ENCODE measurements at places on chromosomes 4 and X.

GRCh38 chr4:158811704-158812103, 42.9 kb downstream of the FNIP2 start:
- DNase-seq = no peak

- peak; percentile 17 for DNase-seq
These were observed 776 bp downstream of the PABPC4L start for GRCh38 chr4:134200811-134201215.

DNA sequence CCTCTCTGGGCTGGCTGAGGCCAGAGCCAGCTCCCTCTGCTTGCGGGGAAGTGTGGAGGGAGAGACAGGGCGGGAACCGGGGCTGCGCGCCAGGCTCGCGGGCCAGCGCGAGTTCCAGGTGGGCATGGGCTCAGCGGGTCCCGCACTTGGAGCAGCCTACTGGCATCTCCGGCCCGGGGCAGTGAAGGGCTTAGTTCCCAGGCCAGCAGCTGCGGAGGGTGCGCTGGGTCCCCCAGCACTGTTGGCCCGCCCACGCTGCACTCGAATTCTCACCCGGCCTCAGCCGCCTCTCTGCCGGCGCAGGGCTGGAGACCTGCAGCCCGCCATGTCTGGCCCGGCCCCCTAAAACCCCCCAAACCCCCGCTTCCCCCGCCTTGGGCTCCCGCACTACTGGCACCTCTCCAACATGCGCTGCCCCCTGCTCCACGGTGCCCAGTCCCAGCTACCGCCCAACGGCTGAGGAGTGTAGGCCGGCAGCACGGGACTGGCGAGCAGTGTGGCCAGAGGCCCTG, 33.8 kb upstream of the FAT4 start:
- no peak for DNase-seq

DNA sequence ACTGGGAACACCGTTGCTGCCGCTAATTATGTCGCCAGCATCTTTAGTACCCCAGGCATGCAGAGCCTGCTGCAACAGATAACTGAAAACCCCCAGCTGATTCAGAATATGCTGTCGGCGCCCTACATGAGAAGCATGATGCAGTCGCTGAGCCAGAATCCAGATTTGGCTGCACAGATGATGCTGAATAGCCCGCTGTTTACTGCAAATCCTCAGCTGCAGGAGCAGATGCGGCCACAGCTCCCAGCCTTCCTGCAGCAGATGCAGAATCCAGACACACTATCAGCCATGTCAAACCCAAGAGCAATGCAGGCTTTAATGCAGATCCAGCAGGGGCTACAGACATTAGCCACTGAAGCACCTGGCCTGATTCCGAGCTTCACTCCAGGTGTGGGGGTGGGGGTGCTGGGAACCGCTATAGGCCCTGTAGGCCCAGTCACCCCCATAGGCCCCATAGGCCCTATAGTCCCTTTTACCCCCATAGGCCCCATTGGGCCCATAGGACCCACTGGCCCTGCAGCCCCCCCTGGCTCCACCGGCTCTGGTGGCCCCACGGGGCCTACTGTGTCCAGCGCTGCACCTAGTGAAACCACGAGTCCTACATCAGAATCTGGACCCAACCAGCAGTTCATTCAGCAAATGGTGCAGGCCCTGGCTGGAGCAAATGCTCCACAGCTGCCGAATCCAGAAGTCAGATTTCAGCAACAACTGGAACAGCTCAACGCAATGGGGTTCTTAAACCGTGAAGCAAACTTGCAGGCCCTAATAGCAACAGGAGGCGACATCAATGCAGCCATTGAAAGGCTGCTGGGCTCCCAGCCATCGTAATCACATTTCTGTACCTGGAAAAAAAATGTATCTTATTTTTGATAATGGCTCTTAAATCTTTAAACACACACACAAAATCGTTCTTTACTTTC, 1.8 kb downstream of the UBQLN2 start:
- peak; percentile 3 for DNase-seq

DNA sequence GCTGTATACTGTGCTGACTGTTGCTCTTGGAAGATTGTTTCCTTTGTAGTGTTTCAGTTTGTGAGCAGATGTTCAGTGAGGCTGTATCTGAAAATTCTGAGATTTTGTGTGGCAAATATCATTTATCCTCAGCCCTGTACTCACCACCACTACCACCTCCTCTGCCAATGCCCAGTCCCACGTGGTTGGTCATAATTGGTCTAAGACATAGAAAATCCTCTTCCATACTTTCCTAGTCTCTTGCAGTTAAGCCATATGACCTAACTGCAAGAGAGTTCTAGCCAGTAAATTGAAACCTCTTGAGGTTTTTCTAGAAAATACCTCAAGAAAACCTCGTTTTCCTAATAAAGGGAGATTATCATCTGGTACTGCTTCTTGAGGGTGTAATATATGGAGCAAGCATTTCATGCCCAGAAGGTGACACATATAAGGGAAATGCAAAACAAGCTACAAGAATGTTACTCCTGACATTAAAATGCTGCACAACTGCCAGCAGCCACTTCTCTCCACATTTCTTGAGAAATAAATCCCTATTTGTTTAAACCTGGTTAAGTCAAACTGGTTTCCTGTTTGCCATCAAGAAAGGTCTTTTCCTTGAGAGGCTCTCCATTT, 32.8 kb downstream of the ABCE1 start:
- DNase-seq = peak; percentile 92

GRCh38 chrX:24175276-24175675, 25.7 kb downstream of the ZFX start:
- no peak for DNase-seq

GRCh38 chrX:10938365-10938923, 172.7 kb upstream of the HCCS start:
- no peak for DNase-seq

DNA sequence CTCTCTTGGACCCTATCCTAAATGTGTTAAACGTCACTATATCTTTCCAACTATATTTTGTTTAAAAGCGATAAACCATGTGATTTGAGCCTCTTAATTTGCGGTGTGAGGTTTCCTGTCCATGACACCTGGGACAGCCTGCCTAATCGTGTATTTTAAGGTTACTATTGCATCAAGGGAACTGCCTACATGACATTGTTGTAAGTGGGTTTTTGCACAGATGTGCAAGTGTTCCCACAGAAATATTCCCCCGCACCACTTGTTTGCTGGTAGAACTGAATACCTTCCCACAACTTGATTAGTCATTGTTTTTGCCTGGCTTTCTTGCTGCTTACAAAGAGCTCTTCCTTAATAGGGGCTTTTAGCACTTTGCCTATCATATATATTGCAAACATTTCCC, 5.1 kb upstream of the FAM184B start:
- no peak for DNase-seq

DNA sequence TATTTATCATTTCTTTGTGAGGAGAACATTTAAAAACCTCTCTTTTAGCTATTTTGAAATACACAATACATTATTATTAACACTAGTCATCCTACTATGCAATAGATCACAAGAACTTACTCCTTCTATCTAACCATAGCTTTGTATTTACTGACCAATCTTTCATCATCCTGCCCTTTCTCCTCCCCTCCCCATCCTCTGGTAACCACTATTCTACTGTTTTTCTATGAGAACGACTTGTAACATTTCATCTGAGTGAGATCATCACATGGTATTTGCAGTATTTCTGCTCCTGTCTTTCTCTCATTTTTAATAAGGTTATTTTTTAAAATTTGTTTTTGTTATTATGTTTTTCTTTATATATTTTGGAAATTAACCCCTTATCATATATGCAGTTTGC, 331.8 kb downstream of the TEX13C start:
- peak; percentile 71 for DNase-seq

- peak; percentile 45 for DNase-seq
These were observed 13.7 kb upstream of the PIGA start for GRCh38 chrX:15349046-15349445.

DNA sequence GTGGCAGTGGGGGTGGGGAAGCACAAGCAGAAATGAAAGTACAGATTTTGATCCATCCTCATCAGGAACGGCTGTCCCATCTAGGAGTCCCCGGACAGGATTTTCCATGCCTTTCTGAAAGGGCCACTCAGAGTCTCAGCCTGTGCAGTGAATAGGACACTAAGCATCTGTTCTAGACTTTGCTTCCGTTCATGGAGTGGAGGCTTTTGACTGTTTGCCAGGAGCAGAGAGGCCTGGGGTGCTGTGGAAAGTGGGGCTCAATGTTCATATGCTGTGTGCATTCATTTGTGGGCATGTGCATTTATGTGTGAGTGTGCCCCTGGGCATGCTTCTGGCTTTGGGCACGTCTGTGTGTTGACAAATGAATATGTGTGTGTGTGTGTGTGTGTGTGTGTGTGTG, 25.6 kb upstream of the MAMLD1 start:
- DNase-seq = no peak

GRCh38 chrX:151042842-151043241, 59.7 kb downstream of the HMGB3 start:
- DNase-seq = no peak

GRCh38 chrX:64894454-64895038, 81.7 kb downstream of the ZC4H2 start:
- no peak for DNase-seq

- no peak for DNase-seq
These were observed 268.7 kb downstream of the NR3C2 start for GRCh38 chr4:148173397-148174017.

GRCh38 chr4:100754751-100755150, 236.9 kb upstream of the EMCN start:
- DNase-seq = no peak

DNA sequence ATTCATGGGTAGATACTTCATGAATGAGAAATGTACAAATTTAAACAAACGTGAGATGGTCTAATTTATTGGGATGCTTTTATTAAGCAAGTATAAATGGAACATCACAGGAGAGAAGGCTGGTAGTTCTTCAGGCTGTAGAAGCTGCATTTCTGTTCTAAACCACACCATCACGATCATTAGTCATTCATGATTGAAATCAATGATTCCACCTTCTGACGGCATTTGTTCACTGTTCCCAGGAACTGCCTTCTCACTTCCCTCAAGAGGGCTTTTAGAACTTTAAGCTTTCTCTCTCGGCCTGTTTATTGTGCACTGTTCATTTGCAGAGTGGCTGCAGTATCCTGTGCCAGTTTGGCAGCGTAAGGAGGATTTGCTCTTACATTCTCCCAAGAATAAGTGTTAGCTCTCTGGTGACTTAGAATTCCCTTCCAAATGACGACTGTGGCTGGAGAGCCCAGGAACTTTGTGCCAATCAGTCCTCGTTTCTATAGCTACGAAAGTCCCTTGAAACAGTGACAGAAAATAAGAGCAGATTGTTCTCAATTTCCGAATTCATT, 54.7 kb downstream of the MFAP3L start:
- DNase-seq = peak; percentile 21

DNA sequence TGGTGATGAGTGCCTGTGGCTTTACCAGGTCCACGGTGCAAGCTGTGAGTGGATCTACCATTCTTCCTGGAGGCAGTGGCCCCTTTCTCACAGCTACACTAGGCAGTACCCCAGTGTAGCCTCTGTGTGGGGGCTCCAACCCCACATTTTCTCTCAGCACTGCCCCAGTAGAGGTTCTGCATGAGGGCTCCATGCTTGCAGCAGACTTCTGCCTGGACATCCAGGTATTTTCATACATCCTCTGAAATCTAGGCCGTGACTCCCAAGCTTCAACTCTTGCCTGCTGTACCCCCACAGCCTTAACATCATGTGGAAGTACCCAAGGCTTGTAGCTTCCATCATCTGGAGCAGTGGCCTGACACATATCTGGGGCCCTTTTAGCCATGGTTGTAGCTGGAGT, 90.1 kb downstream of the SH3BGRL start:
- no peak for DNase-seq

GRCh38 chrX:71623714-71624113, 5.4 kb upstream of the CXCR3 start:
- no peak for DNase-seq

DNA sequence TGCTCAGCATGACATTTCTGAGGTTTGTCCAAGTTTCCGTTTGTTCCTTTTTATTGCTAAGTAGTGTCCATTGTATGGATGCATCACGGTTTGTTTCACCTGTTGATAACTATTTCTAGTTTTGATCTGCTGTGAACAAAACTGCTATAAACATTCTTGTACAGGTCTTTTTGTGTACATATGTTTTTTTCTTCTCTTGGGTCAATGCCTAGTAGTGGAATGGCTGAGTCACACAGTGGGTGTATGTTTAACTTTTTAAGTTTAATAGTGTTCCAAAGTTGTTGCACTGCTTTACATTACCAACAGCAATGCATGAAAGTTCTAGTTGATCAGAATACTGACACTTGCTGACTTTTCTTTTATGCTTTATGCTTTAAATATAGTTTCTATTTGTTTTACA, 76.7 kb downstream of the MAOB start:
- no peak for DNase-seq

DNA sequence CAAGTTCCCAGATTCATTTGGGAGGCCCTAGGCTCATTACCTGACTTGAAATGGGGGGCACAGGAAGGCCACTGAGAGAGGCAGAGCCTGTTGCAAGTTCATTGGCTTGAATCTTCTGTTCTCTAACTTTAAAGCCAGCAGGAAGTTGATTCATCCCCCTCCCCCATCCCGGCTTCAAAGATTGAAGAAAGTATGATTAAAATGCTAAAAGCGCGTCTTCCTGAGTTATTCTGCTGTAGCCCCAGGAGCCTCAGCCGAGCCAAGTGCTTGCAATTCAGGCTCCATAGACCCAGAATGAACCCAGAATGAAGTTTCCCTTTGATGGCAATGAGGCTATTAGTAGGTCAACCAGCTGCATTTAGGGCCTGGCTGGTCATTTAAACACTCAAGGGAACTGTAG, 14.7 kb downstream of the CHST7 start:
- DNase-seq = peak; percentile 86

DNA sequence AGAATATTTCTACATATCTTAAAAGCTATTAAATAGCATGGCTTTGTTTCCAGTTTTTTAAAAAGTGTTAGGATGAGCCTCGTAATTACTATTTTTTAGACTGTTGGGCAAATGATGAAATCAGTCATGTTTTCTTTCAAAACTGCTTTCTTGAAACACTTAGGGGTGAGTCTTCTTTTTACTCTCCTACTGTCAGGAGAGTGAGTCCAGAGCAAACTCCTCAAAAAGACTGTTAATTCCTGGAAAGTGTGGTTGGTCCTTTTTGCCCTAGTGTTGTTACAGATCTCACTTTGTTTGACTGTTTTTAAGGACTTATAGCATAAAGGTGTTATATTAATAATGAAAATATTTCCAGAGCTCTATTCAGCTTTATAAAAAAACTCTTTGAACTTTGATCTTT, 6.3 kb downstream of the GSTCD start:
- DNase-seq = no peak

DNA sequence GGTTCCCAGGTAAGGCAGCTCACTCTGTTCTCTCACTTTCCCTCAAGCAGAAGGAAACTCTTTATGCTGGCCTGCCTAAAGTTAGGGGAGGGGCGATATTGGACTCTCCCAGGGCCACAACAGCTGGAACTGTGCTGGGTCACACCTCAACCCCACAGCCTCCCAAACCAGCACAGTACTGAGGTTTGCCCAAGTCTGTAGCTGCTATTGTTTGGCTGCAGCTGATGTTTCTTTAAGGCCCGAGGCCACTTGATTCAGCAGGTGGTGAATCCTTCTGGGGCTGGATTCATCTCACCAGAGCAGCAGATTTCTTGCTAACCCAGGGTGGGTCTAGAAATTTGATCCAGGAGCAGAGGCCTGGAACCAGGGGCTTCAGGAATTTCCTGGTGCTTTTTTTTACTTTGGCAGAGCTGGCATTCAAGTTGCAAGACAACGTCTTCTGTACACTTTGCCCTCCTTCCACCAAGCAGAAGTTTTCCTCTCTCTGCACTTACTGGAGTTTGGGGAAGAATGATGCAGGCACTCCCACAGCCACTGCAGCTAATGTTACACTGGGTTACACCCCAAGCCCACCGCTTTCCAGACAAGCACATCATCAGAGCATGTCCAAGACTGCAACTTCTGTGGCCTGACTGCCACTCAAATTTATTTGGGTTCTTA, 544.7 kb upstream of the NDST4 start:
- no peak for DNase-seq

GRCh38 chrX:9542761-9543111, 77.9 kb downstream of the TBL1X start:
- no peak for DNase-seq
